ENCODE measurements at places on chromosomes 2 and 18.

DNA sequence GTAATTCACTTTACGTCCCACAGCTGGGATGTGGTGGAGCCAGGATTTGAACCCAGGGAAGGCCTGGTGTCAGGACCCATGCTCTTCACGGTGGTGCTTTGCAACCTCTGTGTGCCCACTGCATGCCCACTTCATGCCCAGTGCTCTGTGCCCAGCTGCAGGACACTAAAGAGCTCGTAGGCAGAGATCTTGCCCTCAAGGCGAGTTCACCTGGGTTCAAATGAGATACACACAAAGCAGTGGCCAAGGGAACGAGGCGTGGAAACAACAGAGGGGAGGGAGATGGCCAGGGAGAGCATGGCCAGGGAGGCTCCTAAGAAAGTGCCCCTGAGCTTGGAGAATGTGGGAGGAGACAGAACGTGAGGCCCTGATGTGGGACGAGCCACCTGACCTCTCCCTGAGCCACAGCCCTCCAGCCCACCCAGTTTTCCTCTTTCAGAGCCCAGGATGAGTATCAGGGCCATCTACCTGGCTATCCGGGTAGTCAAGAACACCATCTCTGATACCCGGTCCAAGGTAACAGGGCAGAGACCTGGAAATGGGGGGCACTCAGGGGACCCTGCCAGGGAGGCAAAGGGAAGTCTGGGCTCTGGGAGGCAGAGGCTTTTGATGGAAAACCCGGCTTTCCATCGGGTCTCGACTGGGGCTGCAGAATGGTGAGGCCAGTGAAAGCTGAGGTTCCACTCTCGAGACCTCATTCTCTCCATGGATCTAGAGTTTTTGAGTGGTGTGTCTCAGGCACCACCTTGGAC, 20.4 kb downstream of the MROH2A start:
- no peak overlapping the region for H3K27ac ChIP-seq
- no peaks in the 10 kb centered on the region for H3K27me3 ChIP-seq
- H3K4me1 ChIP-seq, result no peaks in the 10 kb centered on the region
- DNase-seq, result no peak
- no peak overlapping the region for H3K4me3 ChIP-seq

DNA sequence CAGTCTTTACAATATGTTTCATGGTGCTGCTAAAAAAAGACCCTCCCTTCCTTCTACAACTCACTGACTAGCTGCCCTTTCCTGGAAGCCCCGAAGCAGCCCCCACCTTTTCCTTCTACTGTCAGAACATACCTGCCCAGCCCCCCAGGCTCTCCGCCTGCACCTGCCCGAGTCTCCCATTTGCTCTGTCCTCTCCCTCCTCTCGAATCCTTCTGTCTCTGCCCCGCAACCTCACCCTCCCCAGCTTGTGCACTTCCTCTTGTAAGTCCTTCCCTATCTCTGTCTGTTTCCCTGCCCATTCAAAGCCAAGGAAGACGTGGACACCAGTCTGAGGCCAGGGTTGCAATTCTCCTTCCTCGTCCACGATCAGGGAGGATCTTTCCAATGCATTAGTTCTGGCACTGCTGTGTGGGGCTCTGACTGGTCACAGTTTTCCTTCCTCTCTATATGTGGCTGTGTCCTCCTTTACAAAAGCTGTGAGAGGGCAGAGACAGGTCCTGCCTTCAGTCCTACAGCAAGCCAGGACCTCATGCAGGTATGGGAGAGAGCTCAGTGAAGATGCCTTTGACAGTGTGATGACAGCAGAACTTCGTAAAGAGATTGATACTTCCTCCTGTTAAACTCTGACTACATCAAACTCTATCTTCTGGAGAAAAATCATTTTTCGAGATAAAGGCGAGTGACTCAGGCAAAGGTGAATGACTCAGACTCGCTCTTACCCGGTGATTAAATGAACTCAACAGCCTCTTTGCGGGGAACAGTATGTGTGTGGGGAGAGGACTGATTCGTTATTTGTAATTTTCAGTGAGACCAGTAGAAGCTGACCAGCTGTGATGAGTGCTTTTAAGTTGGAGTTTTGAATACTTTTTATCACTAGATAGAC, 14.2 kb downstream of the TNFRSF11A start:
- no peaks in the 10 kb centered on the region for H3K27me3 ChIP-seq
- H3K4me1 ChIP-seq, result no peaks in the 10 kb centered on the region
- H3K27ac ChIP-seq, result no peak overlapping the region
- no peak for DNase-seq

GRCh38 chr2:40325116-40325515, 126.8 kb downstream of the SLC8A1 start:
- no peaks in the 10 kb centered on the region for H3K27me3 ChIP-seq
- no peak overlapping the region for H3K27ac ChIP-seq
- no peak overlapping the region for H3K4me3 ChIP-seq
- no peaks in the 10 kb centered on the region for H3K36me3 ChIP-seq
- H3K4me1 ChIP-seq, result no peaks in the 10 kb centered on the region

- no peak overlapping the region for H3K27ac ChIP-seq
- no peaks in the 10 kb centered on the region for H3K36me3 ChIP-seq
- H3K27me3 ChIP-seq, result no peaks in the 10 kb centered on the region
- no peak for DNase-seq
- no peaks in the 10 kb centered on the region for H3K4me1 ChIP-seq
Measured at GRCh38 chr2:122205641-122206040, 450.2 kb downstream of the TSN start.

GRCh38 chr2:181777734-181778133, 97.4 kb upstream of the NEUROD1 start:
- no peak overlapping the region for H3K4me3 ChIP-seq
- H3K27ac ChIP-seq, result no peak overlapping the region

GRCh38 chr2:34734042-34734441, 1134.9 kb upstream of the FAM98A start:
- no peak for DNase-seq
- no peaks in the 10 kb centered on the region for H3K27me3 ChIP-seq
- no peak overlapping the region for H3K27ac ChIP-seq
- H3K4me1 ChIP-seq, result no peaks in the 10 kb centered on the region

GRCh38 chr2:211371465-211371864, 815.1 kb downstream of the CPS1 start:
- H3K27ac ChIP-seq, result no peak overlapping the region
- H3K4me3 ChIP-seq, result no peak overlapping the region
- no peaks in the 10 kb centered on the region for H3K4me1 ChIP-seq

DNA sequence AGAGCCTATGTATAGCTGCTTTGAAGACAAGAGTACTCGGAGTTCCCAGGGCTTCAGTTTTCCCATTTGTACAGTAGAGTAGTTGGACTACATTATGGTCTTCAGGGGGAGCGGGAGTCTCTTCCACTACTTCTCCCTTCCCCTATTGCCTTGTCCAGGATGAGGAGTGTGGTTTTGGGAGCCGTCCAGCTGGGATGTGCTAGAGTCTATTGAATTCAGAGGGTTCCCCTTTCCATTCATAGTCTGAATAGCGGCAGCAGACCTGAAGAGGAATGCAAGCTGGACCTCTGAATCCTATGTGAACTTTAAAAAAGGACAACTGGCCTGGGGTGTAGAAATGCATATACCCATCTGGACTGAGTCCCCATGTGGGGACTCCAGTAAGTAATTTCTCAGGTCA, 43.5 kb upstream of the EPG5 start:
- no peaks in the 10 kb centered on the region for H3K4me1 ChIP-seq
- H3K27me3 ChIP-seq, result no peaks in the 10 kb centered on the region
- no peak overlapping the region for H3K27ac ChIP-seq

GRCh38 chr2:60407398-60407797, 146.1 kb downstream of the BCL11A start:
- H3K4me1 ChIP-seq, result no peaks in the 10 kb centered on the region
- DNase-seq, result no peak
- no peaks in the 10 kb centered on the region for H3K27me3 ChIP-seq
- H3K4me3 ChIP-seq, result no peak overlapping the region
- H3K36me3 ChIP-seq, result no peaks in the 10 kb centered on the region
- H3K27ac ChIP-seq, result no peak overlapping the region

- no peak within 1 kb of the TSS for H3K4me3 ChIP-seq
- H3K27me3 ChIP-seq, result peaks cover 2% of the 10 kb centered on the region
Measured at GRCh38 chr2:94871226-94872087, at the start of gene TEKT4. Gene TEKT4, plus strand, starts transcription at chr2:94871430. Its CDS starts 150 bp downstream, at chr2:94871580.

DNA sequence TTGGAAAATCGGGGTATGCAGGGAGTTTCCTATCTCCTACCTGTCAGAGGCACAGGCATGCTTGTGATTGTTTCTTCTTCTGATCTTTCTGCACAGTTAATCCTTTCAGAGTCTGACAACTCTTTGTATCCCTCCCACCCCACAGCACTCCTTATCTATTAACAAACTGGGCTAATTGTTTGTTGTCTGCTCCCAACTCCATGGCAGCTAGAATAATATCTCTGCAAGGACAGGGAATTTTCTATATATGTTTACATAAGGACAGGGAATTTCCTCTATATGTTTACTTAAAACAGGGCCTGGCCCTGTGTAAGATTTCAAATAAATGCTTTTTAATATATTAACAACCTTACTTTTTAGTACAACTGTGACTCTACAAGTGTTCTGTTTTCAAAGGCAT, 36.0 kb upstream of the VRK2 start:
- no peaks in the 10 kb centered on the region for H3K36me3 ChIP-seq
- no peaks in the 10 kb centered on the region for H3K4me1 ChIP-seq
- no peak overlapping the region for H3K4me3 ChIP-seq
- H3K27ac ChIP-seq, result no peak overlapping the region
- DNase-seq, result no peak

GRCh38 chr2:229566370-229566769, 148.0 kb downstream of the DNER start:
- H3K36me3 ChIP-seq, result no peaks in the 10 kb centered on the region
- no peak overlapping the region for H3K4me3 ChIP-seq
- H3K27ac ChIP-seq, result no peak overlapping the region
- no peaks in the 10 kb centered on the region for H3K27me3 ChIP-seq

- H3K4me1 ChIP-seq, result no peaks in the 10 kb centered on the region
- H3K4me3 ChIP-seq, result no peak overlapping the region
- H3K27ac ChIP-seq, result no peak overlapping the region
- DNase-seq, result no peak
- H3K27me3 ChIP-seq, result no peaks in the 10 kb centered on the region
Measured at GRCh38 chr2:109028277-109028676, 39.3 kb upstream of the EDAR start.

GRCh38 chr2:118322406-118322805, 234.1 kb downstream of the INSIG2 start:
- no peaks in the 10 kb centered on the region for H3K36me3 ChIP-seq
- no peak for DNase-seq
- H3K4me1 ChIP-seq, result no peaks in the 10 kb centered on the region
- H3K4me3 ChIP-seq, result no peak overlapping the region

DNA sequence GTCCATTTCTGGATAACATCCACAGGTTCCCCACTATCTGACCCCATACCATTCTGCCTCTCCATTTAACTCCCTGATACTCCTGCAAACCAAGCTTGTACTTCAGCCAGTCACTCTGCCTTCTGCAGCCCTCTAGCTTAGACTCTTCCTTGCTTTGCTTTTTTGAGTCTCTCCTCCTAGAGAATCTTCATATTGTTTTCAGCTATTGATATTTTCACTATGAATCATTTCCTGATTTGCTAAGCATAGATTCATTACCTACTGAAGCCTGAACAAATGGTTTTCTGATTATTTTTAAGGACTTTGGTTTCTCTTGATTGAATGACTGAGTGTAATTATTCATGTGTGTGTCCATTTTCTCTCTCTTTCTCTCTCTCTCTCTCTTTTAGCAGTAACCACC, 2102.3 kb upstream of the CELF4 start:
- H3K4me3 ChIP-seq, result no peak overlapping the region
- no peak overlapping the region for H3K27ac ChIP-seq
- no peaks in the 10 kb centered on the region for H3K4me1 ChIP-seq
- no peaks in the 10 kb centered on the region for H3K36me3 ChIP-seq

GRCh38 chr2:56337342-56337741, 153.6 kb downstream of the CCDC85A start:
- H3K27me3 ChIP-seq, result no peaks in the 10 kb centered on the region
- DNase-seq, result no peak
- no peak overlapping the region for H3K4me3 ChIP-seq
- H3K4me1 ChIP-seq, result no peaks in the 10 kb centered on the region

GRCh38 chr18:5884375-5884774, 10.9 kb downstream of the TMEM200C start:
- no peaks in the 10 kb centered on the region for H3K36me3 ChIP-seq
- no peak overlapping the region for H3K27ac ChIP-seq
- no peak for DNase-seq
- H3K4me1 ChIP-seq, result no peaks in the 10 kb centered on the region
- H3K4me3 ChIP-seq, result no peak overlapping the region

Measured in kidney (tissue), 22 donors.